ENCODE measurements at places on chromosomes 2 and 18. TPM values are rescaled to one million over a fixed set of nuclear protein-coding genes. Genes with fewer than 3 reads are reported as not detected.

The METTL4 gene
- 13.2 TPM for total RNA-seq

DNA sequence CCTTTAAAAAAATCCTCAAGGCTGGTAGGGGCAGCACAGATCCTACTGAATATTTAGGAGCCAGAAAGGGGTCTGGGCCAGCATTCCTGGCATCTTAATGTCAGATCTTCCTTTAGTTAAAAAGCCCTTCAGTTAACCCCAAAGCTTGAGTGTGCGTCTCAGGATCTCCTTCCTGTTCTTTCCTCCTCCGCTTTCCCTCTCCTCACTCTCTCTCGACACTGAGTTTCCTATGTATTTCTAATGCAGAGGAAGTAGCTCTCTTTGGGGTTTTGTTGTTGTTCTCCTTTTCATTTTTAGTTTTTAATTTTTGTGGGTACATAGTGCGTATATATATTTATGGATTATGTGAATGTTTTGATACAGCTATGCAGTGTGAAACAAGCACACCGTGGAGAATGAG is 109.9 kb upstream of the COPS8 start:
- no peaks in the 10 kb centered on the region for H3K27me3 ChIP-seq
- H3K4me3 ChIP-seq = no peak overlapping the region
- H3K27ac ChIP-seq = peak overlapping the region; percentile 30
- H3K36me3 ChIP-seq = no peaks in the 10 kb centered on the region
- H3K4me1 ChIP-seq = peaks cover 43% of the 10 kb centered on the region

- no peak overlapping the region for H3K27ac ChIP-seq
- no peak overlapping the region for H3K4me3 ChIP-seq
- H3K36me3 ChIP-seq = no peaks in the 10 kb centered on the region
Measured at GRCh38 chr18:55334875-55335274, 253.1 kb downstream of the TCF4 start.

GRCh38 chr2:54641988-54642387 is 81.5 kb upstream of the EML6 start:
- no peaks in the 10 kb centered on the region for H3K27me3 ChIP-seq
- peaks cover 39% of the 10 kb centered on the region for H3K36me3 ChIP-seq
- no peak for DNase-seq
- H3K4me1 ChIP-seq = peaks cover 5% of the 10 kb centered on the region
- H3K4me3 ChIP-seq = no peak overlapping the region

GRCh38 chr2:44743473-44743872 is 198.0 kb upstream of the SIX3 start:
- no peaks in the 10 kb centered on the region for H3K36me3 ChIP-seq
- H3K4me1 ChIP-seq = peaks cover 13% of the 10 kb centered on the region
- no peaks in the 10 kb centered on the region for H3K27me3 ChIP-seq
- H3K4me3 ChIP-seq = no peak overlapping the region

GRCh38 chr2:146826388-146826787 is 1018.4 kb upstream of the ACVR2A start:
- no peaks in the 10 kb centered on the region for H3K36me3 ChIP-seq
- no peak overlapping the region for H3K4me3 ChIP-seq
- no peaks in the 10 kb centered on the region for H3K27me3 ChIP-seq
- DNase-seq = no peak

DNA sequence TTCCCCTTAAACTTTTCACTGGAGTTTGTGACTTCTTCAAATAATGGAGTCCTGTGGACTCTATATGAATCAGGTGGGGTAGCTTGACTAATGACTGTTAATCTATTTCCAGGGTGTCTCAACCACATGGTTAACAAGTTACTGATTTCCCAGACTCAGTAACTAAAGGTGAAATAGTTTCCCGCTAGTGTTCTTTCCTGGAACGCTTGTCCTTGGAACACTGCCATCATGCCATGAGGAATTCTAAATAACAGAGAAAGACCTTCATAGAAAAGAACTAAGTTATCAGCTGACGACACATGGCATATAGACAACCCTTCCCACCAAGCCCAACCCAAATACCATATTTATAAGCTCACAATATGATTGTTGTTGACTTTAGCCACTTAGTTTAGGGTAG is 1027.9 kb upstream of the FAM98A start:
- no peak for DNase-seq
- H3K36me3 ChIP-seq = no peaks in the 10 kb centered on the region
- H3K4me1 ChIP-seq = no peaks in the 10 kb centered on the region
- H3K27me3 ChIP-seq = no peaks in the 10 kb centered on the region

DNA sequence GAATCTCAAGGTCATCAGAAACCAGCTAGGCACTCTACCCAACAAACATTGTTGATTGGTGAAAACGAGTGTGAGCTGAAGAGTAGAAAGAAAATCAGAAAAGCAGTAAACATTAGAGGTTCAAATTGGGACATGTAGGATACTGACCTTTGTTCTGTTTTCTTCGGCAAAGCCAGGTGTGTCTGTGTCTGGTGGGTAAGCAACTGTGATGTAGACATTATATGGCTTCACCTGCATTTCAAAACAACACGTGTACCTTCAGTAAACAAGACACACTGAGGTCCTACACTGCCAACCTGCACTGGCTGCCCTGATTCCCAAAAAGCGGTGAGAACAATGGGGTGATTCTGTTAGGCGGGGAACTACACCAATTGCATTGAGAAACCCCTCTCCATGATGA is 22.7 kb downstream of the KDSR start:
- no peak overlapping the region for H3K27ac ChIP-seq
- H3K27me3 ChIP-seq = no peaks in the 10 kb centered on the region
- peaks cover 13% of the 10 kb centered on the region for H3K36me3 ChIP-seq

GRCh38 chr18:2406544-2406943 is 164.8 kb downstream of the METTL4 start:
- H3K4me1 ChIP-seq = no peaks in the 10 kb centered on the region
- H3K36me3 ChIP-seq = no peaks in the 10 kb centered on the region
- no peak overlapping the region for H3K4me3 ChIP-seq
- no peaks in the 10 kb centered on the region for H3K27me3 ChIP-seq
- H3K27ac ChIP-seq = no peak overlapping the region

DNA sequence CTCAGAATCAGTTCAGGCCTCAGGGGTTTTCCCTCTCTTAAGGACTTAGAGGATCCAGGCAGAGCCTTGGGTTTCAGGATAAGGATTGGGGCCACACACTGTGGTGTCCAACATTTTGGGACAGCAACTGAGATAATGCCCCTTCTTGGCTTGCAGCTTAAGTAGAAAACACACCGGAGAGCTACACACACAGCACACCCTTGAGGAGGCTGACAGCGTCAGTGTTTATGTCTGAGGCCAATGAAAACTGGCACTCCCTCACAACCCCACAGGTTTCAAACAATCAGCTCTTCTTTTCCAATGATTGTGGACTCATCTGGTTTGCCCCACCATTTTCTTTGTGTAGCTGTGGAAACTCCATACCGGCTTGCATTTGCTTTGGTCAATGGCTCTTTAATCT is 257.7 kb downstream of the CDCA7 start:
- no peak overlapping the region for H3K27ac ChIP-seq
- peaks cover 19% of the 10 kb centered on the region for H3K4me1 ChIP-seq
- no peak for DNase-seq

- no peak overlapping the region for H3K4me3 ChIP-seq
- H3K4me1 ChIP-seq = peaks cover 45% of the 10 kb centered on the region
- peaks cover 2% of the 10 kb centered on the region for H3K36me3 ChIP-seq
- no peak overlapping the region for H3K27ac ChIP-seq
Measured at GRCh38 chr2:152420363-152420762, 85.4 kb downstream of the FMNL2 start.

DNA sequence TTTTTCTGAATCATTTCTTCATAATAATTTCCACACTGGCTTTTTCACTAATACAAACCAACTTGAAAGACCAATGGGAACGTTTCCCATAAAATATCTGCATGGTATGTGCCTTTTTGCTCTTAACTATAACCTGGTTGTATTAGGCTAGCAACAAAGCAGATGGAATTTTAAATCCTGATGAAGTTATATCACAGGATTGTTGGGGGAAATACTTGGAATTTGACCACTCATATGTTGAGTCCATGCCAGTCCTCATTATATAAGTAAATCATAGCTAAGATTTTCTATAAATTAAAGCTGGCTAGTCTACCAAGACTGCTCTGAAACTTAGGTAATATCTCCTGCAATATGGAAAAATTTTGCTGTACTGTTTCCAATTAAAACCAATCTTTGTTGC is 99.5 kb downstream of the TANC1 start:
- no peaks in the 10 kb centered on the region for H3K27me3 ChIP-seq
- peaks cover 54% of the 10 kb centered on the region for H3K4me1 ChIP-seq
- no peaks in the 10 kb centered on the region for H3K36me3 ChIP-seq

DNA sequence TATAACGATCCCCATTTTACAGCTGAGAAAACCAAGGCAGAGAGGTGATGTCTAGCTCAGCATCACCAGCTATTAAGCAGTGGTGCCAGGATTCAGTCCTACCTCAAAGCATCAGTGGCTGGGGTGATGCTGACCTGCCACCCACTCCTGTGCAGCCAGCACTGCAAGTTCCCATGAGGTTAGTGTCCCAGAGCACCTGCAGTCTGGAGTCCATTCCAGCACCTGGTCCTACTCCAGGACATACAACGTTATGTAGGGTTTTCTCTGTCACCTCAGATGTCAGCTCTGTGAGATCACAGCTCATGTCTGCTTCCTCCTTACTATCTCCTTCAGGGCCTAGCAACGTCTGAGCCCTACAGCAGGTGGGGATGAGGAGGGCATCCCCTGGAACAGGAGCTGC is 328.0 kb upstream of the HS6ST1 start:
- peaks cover 41% of the 10 kb centered on the region for H3K4me1 ChIP-seq
- no peaks in the 10 kb centered on the region for H3K36me3 ChIP-seq
- no peak for DNase-seq

GRCh38 chr18:8930990-8931616 is 171.4 kb upstream of the NDUFV2 start:
- no peaks in the 10 kb centered on the region for H3K27me3 ChIP-seq
- no peak for DNase-seq
- no peak overlapping the region for H3K4me3 ChIP-seq
- H3K4me1 ChIP-seq = no peaks in the 10 kb centered on the region

- DNase-seq = no peak
- no peaks in the 10 kb centered on the region for H3K27me3 ChIP-seq
- H3K27ac ChIP-seq = no peak overlapping the region
- H3K36me3 ChIP-seq = peaks cover 10% of the 10 kb centered on the region
Measured at GRCh38 chr2:29881089-29881730, 40.2 kb downstream of the ALK start.

DNA sequence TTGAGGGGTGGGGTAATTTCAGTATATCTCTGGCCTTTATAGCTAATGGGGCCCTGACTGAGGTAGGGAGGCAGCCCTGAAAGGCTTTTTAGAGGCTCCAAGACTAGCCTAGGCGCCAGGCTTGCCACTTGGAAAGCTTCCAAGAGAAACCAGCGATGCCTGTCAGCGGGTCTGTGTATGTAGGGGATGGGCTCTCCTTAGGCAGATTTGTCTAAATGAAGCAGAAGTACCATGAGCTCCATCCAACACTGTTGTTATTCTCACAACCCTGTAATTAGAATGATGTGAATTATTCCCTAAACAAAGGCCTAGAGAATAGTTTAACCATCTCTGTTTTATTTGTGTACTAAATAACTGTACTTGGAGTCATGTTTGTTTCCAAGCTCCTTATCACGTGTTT is 138.1 kb downstream of the B3GNT2 start:
- H3K27me3 ChIP-seq = no peaks in the 10 kb centered on the region
- DNase-seq = no peak
- no peak overlapping the region for H3K4me3 ChIP-seq
- H3K27ac ChIP-seq = peak overlapping the region; percentile 52
